ENCODE measurements at places on chromosomes 11 and 22.
A peak's percentile ranks its signal among the peaks of the same experiment; 100 is the strongest.

GRCh38 chr11:57403802-57404147, 13.3 kb upstream of the PRG2 start:
- DNase-seq, result no peak

DNA sequence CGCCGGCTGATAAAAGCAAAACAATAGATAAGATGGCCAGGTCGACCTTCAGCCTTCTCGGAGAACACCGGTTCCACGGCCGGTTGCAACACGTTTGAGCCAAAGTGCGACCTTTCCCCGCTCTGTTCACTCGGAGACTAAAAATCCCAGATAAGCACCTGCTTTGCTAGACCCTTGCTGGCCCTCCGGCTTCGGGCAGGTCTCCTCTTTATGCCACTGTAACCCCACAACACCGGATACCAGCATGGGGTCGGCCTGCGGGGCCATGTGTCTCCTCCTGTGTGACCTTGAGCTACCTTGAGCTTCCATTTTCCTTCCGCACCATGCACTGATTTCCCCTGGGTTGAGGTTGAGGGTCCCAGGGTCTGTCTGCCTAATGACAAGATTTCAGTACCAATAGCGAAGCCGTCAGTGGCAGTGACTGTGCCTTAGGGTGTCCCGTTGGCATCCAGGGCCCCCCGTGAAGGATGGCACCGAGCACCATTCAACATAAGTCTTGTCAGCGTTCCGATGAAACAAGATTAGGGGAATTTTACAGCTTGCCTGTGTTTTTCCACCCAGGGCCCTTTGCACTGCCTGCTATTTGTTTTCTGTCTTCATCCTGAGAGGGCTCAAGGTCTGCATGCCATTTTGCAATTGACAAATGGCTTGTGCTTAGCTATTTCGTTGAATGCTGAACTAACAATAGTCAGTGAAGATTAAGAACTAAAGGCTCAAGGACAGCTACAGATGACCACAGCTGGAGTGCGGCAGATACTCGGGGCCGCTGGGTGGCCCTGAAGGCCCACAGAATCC, 118.6 kb downstream of the KCNQ1 start:
- DNase-seq, result no peak

DNA sequence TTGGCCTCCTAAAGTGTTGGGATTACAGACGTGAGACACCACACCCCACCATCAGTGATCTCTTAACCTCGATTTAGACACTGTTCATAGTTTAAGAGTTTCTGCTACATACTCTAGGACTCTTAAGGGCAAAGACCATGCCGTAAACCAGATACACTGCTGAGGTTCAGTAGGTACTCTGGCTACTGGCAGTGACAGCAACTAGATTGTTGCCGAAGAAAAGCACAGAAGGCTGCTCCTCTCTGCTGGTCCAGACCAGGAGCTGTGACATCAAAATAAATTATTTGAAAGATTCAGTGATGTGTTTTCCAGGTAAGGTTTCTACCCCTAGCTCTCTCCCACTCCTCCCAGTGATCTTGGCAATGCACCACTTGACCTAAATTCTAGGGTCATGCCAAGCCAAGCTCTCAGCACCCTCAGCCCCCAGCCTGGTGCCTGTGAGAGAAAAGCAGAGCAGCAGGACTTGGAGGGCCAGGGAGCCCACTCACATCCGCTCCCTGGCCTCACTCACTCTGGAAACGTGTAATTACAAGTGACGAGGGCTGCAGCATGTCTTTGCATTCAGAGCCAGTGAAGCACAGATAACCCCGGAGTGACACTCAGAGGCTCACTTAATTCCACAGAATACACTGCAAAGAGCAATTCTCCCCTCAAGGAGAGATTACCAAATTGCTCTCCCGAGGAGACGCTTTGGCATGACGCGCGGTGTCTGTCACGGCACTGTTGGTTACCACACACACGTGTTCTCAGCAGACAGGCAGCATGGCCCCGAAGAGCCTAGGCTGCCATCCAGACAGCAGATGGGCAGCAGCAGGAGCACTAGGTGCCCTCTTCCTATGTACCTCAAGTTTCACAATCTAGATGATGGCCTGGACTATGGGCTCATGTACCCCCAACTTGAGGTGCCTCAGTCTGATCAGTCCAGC, 96.9 kb upstream of the PITPNB start:
- DNase-seq, result no peak

DNA sequence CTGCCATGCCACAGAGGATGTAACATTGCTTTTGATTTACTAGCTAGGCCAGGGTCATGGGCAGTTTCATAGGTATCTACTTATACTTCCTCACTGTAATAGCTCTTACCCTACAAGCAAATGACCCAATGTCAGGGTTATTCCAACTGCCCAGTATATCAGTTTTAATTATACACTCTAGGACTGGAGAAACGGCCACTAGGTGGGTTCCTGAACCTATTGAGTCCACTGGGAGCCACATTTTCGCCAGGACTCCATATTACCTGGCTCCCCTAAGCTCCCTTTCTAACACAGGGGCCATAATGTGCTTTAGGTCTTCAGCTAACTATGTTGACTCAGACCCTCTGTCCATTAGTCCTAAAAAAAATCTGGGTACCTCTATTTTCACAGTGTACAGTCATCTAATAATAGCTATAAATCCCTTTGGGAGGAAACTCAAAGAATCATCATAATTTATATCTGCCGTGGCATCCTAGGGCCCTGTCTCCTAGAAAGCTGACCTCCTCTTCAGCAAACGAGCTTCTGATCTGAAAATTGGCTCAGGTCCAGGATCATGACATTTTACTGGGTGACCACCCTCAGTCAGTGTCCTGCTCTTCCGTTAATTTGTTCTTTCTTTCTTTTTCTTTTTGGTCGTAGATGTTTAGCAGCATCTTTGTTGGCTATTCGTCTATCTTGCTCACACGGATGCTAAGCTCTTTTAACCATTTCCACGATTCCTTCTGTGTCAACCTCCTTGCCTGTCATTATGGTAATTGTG, 244.3 kb downstream of the FAM76B start:
- no peak for DNase-seq

DNA sequence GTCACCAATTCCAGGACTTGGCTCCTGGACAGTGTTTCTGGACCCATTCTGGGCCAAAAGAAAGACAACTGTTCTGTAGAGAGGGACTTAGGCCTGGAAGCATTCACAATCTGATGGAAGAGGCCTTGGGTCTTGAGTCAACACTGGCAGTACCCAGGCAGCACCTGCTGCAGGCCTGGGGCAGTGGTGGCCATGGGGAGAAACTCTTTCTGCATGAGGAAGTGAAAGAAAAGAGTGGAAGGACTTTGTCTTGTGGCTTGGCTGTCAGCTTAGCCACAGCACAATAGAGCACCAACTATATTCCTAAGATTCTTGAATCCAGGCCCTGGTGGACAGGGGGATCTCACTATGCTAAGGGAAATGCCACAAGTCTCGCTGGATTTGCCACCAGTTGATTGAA, 70.6 kb downstream of the CTSC start:
- no peak for DNase-seq

DNA sequence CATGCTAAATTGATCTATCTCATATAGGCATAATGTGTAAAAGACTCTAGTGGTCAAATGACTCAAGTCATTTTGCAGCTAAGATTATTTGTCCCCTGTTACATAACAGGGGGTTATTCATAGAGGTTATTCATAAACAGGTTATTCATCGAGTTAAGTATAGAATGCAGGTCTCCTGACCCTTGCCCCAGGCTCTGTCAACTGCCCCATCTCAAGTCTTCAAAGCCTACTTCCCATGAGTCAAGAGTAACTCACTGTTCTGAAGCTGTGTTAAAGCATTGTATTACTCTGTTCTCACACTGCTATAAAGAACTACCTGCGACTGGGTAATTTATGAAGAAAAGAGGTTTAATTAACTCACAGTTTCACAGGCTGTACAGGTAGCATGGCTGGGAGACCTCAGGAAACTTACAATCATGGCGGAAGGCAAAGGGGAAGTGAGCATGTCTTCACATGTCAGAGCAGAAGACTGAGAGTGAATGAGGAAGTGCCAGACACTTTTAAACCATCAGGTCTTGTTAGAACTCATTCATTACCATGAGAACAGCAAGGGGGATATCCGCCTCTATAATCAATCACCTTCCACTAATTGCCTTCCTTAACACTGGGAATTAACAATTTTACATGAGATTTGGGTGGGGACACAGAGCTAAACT, 226.2 kb upstream of the BLID start:
- DNase-seq, result no peak

GRCh38 chr11:117528097-117528721, 200.6 kb downstream of the CEP164 start:
- DNase-seq, result no peak

GRCh38 chr11:124277804-124278203, 21.6 kb downstream of the OR8G5 start:
- DNase-seq, result no peak

DNA sequence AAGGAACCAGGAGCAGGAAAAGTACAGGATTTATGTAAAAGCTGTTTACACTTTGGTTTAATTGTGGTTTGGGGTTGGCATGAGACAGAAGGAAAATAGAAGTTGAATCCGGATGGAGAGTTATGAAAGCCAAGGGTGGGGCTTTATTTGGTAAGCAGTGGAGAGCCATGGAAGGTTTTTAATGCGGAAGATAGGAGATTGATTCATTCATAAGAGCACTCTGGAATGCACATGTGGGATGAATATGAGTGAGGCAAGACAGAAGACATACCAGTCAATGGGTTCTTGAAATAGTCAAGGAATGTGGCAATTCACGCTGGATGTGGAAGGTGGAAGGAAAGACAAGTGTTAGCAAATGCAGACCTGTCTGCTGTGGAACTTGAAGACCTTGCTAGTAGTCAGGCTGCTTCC, 9.3 kb upstream of the GLB1L3 start:
- peak; percentile 67 for DNase-seq

DNA sequence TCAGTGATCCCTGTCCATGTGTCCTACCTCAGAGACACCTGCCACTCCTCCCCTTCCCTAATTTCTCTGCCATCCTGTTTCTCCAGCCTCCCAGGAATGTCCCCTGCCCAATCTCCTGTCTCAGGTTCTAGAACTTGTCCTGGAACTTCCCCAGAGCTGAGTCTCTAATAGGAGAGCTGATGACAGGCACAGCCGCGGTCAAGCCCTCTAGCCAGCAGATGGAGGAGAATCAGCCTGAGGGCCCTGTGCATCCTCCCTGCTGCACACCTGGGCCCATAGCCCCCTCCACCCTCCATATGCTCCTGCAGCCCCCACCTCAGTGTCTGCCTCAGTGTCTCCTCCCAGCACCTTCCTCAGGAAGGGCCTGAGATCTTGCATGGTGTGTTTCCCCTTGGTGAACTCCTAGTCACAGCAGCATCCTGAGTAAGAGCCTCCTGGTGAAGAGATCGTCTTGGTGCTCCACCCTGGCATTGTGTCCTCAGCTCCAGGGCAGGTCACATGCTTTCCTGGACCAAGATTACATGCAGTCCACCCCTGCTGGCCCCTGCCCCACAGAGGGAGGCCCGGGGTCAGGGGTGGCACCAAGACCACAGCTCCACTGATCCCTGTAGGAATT, 43.9 kb upstream of the VPREB1 start:
- no peak for DNase-seq

DNA sequence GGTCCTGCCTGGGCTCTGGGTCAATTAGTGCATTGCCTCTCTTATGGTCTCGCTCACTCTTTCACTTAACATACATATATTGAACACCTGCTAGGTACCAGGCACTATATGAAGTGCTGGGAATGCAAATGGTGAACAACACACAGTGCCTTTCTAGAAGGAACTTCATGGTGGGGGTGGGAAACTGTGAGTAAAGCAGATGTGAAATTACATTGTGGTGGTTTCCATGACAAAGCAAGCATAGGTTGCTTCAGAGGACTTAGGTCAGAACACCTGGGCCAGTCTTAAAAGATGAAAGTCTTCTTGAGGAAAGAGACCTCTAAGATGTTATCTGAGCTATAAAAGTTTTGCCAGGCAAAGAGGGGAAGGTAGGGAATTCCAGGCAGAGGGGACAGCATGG, 231.3 kb downstream of the BUD13 start:
- no peak for DNase-seq

DNA sequence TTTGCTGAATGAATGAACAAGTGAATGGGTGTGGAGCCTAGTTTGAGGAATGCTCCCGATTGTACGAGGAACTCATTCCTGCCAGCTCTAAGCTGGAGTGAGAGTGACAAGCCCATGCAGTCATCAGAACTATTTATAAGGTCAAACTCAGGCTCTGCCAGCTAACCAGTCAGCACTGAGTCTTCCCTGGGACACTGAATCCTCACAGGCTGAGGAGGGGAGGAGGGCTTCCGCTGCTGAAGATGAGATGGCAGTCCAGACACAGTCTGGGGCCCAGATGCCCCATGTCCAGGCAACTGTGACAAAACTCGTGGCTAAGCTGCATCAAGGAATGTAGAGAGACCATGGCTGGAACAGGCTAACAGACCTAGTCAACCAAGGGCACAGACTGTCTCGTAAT, 4.0 kb downstream of the LRP4 start:
- peak; percentile 39 for DNase-seq
